ENCODE measurements at places on chromosomes 11 and 22. TPM values are rescaled to one million over a fixed set of nuclear protein-coding genes. Genes with fewer than 3 reads are reported as not detected.

MS4A12 gene
- not detected for polyA plus RNA-seq

PI4KA gene
- 136 TPM for polyA plus RNA-seq

DYNC2H1 gene
- polyA plus RNA-seq: 33.3 TPM

SCN3B gene
- polyA plus RNA-seq: 97.5 TPM

OR5P2 gene
- not detected for polyA plus RNA-seq

RIC3 gene
- 55.7 TPM for polyA plus RNA-seq

SLC22A6 gene
- 81.1 TPM for polyA plus RNA-seq

SOX6 gene
- polyA plus RNA-seq: 45.9 TPM

SSTR3 gene
- 2.9 TPM for polyA plus RNA-seq

DKK3 gene
- polyA plus RNA-seq: 464 TPM

EIF3D gene
- 138 TPM for polyA plus RNA-seq

SLC22A8 gene
- polyA plus RNA-seq: 44.7 TPM

KCNK4 gene
- 6.5 TPM for polyA plus RNA-seq

F2 gene
- 0.29 TPM for polyA plus RNA-seq

MAML2 gene
- 16.7 TPM for polyA plus RNA-seq

CABP7 gene
- 32.1 TPM for polyA plus RNA-seq

GAS2 gene
- 3.3 TPM for polyA plus RNA-seq

DEUP1 gene
- polyA plus RNA-seq: 0.26 TPM

FADS3 gene
- 66.9 TPM for polyA plus RNA-seq

OTOG gene
- 0.23 TPM for polyA plus RNA-seq

FGF4 gene
- polyA plus RNA-seq: not detected

NPAS4 gene
- polyA plus RNA-seq: 0.44 TPM

CNTF gene
- polyA plus RNA-seq: 0.98 TPM

PPARA gene
- polyA plus RNA-seq: 12.3 TPM

LRRC10B gene
- 8.2 TPM for polyA plus RNA-seq
